ENCODE measurements at places on chromosomes 5 and 9.

GRCh38 chr5:149804478-149805450, 74.7 kb downstream of the PPARGC1B start:
- no peak for DNase-seq

GRCh38 chr5:178312880-178313282, 80.3 kb upstream of the PHYKPL start:
- DNase-seq = no peak

DNA sequence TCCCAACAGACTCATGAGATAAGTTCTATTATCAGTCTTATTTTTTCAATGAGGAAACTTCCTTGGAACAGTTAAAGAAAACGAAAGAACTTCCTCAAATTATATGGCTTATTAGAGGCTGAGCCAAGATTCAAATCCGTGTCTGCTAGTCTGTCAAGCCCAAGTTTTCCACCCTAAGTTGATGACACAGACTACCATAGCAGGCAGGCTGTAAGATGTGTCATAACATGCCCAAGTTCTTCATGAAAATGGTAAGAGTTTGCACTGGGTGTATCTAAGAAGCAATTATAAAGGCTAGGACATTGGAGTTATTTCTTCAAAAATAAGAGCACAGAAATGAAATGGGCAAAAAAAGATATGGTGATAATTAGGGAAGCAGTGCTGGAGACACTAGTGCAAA, 634.5 kb downstream of the BRINP1 start:
- DNase-seq = no peak

DNA sequence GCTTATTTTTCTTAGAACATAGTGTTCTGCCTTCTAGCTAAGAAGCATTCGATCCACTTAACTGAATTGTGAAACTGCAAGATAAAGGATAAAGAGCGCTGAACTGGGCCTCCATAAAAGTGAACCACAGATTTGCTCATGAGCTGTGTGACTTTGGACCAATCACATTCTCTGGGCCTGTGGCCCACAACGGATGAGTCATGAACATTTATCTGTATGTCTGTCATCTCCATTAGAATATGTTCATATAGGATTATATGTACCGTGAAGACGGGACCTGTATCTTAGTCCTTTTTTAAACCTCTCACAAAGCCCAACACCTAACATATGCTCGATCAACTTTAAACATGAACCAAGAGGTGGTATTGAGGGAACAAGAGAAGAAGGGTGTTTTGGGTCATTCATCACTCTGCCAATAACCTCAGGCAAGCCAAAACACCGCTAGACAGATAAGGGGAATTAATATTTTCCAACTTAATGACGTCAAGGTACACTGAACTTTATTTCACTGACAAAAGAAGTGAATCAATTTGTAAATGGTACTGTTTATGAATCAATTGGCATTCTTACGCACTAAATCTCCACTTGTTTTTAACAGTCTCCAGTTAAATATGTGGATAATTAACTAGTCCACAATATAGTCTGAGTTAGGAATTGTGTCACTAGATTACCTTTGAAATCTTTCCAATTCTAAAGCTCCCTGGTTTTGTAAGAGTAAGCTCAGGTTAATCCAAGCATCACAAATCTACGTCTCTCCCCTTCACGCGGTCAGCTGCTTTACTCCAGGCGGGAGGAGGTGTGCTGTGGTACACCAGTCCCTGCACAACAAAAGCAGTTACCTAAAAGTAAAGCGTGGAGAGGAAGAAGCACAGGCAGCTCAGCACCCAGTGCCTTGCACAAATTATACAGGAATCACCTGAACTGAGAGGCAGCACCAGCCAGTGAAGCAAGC, 1.6 kb downstream of the TMEM245 start:
- DNase-seq = no peak

DNA sequence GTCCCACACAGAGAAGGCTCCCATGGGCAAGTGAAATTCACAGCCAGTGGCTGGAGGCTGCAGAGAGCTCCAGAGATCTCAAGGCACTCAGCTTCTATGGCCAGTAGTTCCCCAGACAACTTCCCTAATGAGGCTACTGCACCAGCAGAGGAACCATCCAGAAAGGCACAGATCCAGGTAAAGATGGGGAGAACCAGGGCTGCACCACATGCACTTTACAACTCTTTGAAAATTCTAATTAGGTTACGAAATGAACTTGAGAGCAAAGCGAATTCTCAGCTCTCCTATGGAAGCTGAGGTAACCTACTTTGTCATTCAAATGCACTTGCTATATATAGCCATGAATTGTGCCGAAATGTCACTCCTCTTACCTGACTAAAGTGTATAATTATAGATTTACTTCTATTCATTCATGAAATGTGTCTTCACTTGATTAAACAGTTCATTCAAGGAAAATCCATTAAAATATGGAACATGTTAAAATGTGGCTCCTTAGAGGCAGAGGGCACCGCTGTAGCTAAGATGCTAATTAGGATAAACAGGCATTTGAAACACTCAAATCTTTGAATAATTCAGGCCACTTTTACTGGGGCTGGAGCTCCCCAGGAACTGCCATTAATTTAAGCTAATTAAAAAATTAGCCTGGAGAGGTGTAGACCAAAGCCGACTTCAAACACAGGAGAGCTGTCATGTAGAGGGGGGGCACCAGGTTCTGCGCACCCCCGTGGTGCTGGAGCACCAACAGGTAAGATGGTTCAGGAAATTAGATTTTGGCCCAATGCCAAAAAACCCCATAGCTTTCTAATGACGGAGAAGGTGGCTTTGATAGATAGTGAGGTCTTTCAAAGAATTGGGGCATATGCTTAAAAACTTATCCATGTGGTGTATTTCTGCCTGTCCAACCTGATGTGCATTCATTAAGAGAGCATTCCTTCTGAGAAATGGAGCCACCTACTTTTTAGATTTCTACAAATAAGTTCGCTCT, 204.1 kb downstream of the GABBR2 start:
- no peak for DNase-seq

DNA sequence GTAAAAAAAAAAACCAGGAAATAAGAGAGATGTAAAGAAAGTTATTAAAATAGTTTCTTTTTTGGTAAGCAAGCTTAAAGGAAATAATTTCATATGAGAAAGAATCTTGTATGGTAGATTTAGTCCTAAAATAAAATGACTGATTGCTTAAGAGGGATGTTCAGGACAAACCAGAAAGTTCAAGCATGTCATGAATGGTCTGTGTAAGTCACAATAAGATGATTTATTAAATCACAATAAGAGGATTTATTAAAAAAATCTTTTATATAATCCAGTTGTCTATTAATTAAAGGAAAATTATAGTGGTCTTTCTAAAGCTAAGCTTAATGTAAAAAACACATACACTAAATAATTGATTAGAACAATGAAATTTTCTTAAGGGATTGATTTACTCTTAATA, 91.8 kb upstream of the OR13F1 start:
- DNase-seq = no peak

- no peak for DNase-seq
Measured at GRCh38 chr9:122004589-122004988, 88.5 kb downstream of the TTLL11 start.

DNA sequence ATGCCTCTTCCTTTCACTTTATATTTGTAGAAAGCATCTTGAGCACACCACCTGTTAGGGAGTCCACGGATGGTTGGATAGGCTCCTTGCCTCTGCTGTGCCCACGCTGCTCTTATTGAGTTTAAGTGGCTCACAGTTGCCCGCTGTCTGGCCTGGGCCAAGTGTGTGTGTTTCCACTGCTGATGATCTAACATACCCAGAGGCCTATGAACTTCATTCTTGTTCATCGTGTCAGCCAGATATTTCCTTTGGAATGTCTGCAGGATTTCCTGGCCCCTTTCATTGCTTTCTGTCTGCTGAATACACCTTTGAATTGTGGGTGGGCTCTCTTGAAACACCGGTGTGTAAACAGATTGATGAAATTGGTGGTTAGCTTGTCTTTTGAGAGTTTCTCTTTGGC, 46.6 kb downstream of the MVB12B start:
- DNase-seq = no peak

GRCh38 chr5:32808783-32809182, 97.7 kb downstream of the NPR3 start:
- DNase-seq = no peak

DNA sequence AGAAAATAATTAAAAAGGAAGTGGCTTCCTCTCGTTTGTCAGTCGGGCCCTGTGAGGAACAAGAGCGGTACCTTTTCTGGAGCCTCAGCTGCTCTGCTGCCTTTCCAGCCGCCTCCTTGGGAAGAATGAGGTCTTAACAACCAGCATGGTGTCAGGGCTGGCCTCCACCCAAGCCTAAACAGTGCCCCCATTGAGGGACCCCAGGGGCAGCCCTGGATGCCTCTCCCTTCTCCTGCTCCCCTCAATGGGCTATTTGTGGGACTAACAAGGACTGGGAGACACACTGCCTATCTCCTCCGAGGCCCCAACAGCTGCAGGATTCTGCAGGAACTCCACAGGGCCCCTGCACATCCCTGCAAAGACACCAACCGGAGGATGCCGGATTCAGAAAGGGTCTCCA, 155.4 kb upstream of the MAP3K1 start:
- DNase-seq = no peak

DNA sequence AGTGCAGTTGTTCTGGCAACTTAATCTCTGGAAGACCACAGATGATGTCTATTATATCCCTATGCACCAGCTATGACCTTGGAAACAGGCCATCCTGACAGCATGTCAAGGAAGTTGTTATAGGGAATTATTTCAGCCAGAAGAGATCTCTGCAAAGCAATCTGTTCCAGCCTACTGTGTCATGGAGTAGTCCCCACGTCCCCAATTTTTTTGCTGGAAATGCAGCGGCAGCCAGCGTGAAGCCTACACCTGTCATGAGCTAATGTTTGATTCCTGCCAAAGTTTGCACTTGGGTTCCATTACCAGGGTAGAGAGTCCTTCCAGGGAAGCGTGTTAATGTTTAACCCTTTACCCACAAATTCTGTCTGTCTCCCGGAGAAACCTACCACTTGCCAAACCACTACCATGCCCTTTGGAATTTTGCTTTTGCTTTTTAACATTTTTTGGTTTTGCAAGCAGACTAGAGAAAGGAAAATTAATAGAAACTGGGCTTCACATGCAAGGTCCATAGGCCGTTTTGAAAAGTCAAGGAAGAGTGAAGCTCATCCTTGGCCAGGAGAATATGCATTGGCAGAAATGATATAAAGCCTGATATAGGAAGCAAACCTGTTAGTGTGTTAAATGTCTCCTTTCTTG, 174.9 kb upstream of the SPRY4 start:
- DNase-seq = no peak

- DNase-seq = no peak
Measured at GRCh38 chr9:38195737-38196161, 126.7 kb upstream of the SHB start.

Data from MM.1S (cell line).